ENCODE measurements at places on chromosomes 1 and 21.

GRCh38 chr1:166924823-166925541 lies 48.9 kb upstream of the TADA1 start:
- no peak for DNase-seq

DNA sequence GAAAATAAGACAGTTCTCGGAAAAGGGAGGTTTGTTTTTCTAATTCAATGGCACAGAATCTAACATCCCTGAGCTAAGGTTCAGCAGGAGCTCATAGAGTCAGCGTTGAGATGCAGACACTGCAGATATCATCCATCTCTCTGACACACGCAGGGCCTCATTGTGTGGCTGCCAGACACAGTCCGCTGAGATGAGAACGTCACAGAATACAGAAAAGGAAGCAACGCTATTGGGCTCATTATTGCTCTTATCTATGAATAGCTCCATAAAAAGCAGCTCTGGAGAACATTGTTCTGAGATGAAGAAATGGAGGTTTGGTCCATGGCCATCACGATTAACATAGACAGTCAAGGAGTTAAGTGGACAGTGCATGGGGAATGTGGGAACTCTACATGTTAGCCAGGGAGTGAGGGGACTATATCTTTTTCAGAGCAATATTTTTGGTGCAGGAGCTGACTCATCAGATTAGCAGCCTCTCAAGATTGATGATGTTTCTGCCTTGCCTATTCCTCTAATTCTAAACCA lies 771.6 kb upstream of the CXADR start:
- DNase-seq: peak; percentile 33

- peak; percentile 73 for DNase-seq
Observed at GRCh38 chr21:46294647-46295176, 8.6 kb downstream of the YBEY start.

- peak; percentile 85 for DNase-seq
Observed at GRCh38 chr1:16076031-16076864, 2.8 kb upstream of the FAM131C start.

- DNase-seq: peak; percentile 53
Observed at GRCh38 chr1:158095737-158096335, 84.9 kb upstream of the CD1D start.

DNA sequence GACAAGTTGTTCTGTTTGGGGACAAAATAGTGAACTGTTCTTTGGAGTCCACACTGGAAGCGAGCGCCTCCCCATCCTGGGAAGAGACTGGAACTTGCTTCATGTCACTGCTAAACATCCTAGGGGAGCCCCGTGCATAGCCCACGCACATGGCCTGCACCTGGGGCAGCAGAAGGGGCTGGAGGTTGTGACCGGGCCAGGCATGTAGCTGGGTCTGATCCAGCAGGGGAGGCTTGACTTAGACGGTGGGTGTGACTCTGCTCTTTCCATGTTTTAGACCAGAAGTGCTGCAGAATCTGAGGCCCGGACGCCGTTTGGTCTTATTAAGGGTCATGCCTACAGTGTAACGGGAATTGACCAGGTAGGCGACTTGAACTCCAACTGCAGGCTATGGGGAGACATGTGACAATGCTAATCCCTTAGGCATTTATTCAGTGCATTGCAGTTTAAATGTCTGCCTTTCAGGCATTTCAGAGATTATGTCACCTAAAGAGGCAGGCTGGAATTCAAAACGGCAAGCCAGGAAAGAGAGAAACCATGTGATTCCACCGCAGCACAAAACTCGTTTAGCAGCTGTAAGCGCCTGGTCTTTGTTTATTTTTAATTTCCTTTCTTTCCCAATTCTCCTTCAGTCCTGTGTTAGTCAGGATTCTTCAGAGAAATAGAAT lies 21.8 kb downstream of the CAPN9 start:
- no peak for DNase-seq

DNA sequence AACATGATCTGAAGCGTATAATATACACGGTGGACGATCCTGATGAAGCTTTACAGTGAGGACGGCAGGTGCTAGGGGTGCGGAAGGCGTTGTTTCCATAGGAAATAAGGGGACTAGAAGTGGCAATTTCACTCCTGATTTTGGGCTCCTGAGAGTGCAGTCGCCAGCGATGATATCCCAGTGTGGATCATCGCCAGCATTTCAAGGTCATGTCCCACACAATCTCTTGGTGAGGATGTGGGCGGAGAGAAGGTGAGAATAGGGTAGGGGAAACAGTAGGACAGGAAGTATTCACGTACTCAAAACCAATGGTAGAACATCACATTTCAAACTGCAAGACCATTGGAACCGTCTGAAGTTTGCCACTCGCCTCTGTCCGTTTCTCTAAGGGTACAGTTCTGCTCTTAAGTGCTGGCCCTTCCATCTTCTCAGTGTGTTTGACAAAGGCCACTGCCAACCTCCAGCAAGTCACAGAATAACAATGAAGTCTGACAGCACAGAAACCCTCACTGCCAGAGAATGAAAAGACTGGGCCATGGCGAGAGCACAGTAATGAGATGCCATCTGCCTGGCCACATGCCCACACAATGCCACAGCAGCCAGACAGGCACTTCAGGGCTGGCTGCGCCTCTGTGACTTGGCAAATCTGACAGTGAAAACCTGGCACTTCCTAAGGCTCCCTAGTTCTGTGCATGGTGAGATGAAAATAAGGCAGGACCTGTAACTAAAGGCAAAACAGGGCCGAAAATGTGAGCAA lies 27.9 kb downstream of the PCSK9 start:
- no peak for DNase-seq

DNA sequence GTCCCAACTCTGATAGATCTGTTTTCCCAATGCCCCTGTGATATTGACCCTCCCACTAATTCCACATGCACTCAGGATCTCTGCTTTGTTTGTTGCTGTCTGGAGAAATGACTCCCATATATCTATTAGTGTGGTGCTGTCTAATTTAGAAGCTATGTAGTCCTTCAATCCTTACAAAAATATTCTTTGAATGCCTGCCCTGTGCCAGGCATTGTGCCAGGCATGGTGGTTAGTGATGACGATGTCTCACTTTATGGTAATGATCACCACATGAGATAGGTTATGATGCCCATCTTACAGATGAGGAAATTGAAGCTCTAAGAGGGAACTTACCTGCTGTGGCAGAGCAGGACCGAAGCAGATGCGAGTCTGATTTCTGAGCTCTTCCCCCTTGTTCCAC lies 12.9 kb downstream of the MYOG start:
- DNase-seq: no peak

DNA sequence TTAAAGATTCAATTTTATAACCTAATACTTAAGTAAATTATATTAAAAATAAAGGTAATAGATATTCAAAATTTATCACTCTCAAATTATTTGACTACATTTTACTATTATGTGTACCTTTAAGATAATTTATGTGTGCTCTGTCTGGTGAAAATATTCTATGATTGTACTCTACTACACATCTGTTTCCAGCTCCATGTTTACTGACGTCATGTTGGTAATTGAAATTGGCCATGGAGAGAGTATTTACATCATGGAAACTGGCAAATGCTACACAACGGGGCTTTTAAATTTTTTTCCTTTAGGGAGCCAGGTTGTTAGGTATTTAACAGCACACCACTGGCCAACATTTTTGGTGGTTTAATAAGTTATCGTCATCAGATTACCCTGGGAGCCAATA lies 204.5 kb upstream of the KIAA0040 start:
- no peak for DNase-seq

GRCh38 chr1:66035616-66036245 lies 243.0 kb downstream of the PDE4B start:
- DNase-seq: no peak

GRCh38 chr1:33256221-33256470 lies 146 bp upstream of the ZNF362 start:
- no peak for DNase-seq

DNA sequence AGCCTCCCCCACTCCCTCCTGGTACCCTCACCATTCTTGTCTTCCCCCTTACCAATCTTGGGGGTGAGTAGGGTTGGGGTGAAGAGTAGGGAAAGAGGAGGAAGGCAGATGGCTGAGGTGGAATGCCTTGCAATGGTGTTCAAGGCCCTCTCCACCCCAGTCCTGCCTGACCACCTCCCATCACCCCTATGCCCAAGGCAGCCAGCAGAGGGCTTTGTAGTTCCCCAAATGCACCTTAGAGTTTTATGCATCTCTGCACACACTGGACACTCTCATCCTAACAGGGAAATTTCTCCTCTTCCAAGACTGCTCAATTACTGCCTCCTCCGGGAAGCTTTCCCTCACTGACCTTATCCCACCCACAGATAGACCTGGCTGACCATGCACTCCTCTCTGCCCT lies 15.4 kb downstream of the KIF17 start:
- no peak for DNase-seq

DNA sequence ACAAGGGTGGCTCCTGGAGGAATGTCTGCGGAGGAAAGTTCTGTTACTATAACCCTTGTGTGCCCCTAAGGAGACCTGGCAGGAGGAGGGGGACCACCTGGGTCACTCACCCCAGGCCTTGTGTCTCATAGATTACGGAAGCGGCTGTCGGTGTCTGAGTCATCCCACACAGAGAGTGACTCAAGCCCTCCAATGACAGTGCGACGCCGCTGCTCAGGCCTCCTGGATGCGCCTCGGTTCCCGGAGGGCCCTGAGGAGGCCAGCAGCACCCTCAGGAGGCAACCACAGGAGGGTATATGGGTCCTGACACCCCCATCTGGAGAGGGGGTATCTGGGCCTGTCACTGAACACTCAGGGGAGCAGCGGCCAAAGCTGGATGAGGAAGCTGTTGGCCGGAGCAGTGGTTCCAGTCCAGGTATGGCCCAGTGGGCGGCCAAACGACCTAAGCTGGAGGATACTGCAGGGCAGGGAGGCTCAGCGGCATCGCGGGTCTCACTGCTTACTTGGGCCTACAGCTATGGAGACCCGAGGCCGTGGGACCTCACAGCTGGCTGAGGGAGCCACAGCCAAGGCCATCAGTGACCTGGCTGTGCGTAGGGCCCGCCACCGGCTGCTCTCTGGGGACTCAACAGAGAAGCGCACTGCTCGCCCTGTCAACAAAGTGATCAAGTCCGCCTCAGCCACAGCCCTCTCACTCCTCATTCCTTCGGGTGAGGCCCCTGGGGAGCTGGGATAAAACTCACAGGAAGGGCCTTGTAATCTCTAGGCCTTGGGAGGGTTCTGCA lies 101.4 kb downstream of the PIK3R3 start:
- DNase-seq: no peak

DNA sequence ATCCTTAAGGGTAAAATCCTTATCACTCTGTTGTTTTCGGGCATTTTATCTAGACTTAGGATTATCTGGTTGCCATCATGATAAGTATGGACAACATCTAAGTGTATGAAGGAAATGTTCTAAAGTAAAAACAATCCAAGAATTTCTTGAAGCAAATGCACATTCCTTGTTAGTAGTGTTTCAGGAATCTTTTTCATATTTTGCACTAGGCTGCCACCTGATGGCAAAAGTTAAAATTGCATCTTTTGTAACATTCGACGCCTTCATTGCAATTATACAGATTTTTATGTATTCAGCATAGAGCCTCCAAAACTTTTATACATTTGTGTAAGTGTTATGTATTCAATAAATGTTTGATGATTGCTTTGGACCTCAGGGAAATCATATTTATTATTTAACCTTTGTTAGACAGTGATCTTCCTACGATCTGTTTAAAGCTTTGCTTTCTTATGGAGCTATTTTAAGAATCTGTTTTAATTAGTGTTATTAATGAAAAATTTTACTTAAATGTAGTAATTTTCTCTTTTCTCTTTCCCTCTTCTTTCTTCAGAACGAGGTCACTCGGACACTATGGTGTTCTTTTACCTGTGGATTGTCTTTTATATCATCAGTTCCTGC lies 49.4 kb upstream of the KIAA1614 start:
- DNase-seq: peak; percentile 66

DNA sequence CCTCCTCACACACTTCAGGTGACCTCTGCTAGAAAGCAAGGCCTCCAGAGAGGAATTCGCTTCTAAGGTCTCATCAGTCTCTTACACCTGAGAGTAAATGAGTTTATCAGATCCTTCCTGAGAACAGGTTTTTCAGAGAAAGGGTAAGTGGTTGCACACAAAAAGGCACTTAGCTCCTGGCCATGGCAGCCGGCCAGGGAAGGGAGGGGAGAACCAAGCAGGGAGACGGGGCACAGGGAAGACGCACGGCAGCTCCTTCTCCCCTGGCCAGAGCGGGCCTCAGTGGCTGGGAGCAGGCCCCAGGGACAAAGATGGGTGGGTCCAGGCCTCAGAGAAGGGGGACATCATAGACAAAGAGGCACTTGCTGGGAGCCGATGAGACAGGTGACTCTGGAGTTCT lies 3.6 kb upstream of the TNNT2 start:
- no peak for DNase-seq

DNA sequence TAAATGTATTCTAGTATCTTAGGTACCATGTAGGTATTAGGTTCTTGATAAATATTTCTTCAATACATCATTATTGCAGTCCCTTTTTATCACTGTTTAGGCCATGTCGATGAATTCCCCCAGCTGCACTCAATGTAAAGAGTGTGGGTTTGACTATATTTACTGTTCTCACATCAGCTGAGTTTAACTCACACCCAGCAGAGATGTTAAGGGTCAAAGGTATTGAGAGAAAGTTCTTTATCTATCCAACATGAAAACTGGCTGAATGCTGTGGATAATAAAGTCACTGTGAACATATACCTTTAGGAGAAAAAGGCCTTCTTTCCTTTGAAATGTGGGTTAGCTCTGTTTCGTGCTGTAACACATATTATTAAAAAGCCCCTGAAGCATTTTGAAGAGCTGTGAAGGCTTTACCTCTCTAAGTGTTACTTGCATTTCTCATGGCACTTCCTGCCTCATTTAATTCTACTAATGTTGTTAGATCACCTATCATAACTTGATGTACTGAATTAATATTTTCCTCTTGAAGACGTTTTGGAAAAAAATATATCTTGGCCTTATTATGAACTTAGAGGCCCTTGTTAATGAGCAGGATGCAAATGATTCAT lies 19.1 kb upstream of the LYST start:
- no peak for DNase-seq
